ENCODE measurements at places on chromosomes 5 and 9.

DNA sequence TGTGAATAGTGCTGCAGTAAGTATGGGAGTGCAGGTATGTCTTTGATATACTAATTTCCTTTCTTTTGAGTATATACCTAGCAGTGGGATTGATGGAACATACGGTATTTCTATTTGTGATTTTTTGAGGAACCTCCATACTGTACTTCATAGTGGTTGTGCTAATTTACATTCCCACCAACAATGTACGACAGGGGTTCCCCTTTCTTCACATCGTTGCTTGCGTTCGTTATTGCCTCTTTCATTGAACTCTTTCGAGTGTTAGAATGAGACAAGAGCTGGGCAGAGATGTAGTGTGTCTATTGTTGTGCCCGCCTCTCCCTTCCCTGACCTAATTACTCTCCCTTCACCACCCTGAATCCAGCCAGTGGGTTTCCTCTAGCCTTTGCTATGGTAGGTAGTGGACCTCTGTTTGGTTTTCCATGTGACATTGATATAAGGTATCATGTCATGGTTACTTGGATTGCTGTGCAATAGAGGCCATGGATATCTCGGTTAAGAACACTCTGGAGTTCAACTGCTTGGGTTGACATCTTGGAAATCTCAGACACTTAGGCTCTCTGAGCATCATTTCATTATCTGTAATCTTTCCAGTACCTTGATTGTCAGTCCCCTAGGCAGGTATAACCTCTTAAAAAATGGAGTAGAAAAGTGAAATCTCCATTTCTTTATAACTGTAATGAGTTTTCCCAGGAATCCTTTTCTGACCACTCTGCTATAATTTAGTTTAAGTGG, 19.5 kb downstream of the AOPEP start:
- no peak for DNase-seq

GRCh38 chr5:173304591-173304988, 23.6 kb downstream of the STC2 start:
- no peak for DNase-seq

- no peak for DNase-seq
Measured at GRCh38 chr9:28999057-28999456, 1425.8 kb upstream of the C9orf72 start.

GRCh38 chr9:108869092-108869725, 7.1 kb downstream of the ACTL7A start:
- no peak for DNase-seq

GRCh38 chr5:102815540-102816332, 60.6 kb downstream of the PAM start:
- no peak for DNase-seq

GRCh38 chr9:2477755-2478154, 143.8 kb upstream of the VLDLR start:
- DNase-seq: no peak

DNA sequence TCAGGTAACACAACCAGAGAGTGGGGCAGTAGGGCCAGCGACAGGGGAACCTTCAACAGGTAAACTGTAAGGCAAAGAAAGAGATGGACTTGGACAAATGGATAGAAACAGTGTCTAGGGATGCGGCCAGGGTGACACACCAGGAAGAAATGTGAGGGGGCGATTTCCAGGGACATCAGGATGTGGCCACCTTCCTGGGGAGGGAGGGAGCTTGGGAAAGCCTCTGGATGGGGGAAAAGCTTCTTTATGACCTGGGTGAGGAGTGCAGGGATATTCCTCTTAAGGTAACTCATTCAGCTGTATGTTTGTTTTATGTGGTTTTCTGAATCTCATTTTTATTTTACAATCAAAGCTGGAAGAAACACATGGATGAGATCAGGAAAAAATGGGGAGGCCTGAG, 11.9 kb upstream of the NXNL2 start:
- no peak for DNase-seq

DNA sequence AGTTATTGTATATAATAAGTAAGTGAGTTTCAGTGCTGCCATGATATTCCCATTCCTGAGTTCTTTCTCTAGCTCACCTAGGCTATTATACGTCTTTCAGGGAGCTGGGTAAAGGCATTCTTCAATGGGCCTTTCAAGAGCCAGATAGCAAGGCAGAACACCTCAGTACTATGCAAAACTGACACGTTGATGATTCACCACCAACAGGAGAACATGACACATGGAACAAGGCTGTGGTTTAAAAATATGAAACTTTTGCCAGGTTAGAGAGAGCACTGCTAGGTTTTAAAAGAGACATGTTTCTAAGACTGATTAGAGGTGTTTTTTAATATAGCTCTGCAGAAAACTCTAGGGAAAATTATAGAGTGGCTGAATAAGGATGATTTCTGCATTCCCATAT, 95.9 kb downstream of the UGCG start:
- peak; percentile 69 for DNase-seq

DNA sequence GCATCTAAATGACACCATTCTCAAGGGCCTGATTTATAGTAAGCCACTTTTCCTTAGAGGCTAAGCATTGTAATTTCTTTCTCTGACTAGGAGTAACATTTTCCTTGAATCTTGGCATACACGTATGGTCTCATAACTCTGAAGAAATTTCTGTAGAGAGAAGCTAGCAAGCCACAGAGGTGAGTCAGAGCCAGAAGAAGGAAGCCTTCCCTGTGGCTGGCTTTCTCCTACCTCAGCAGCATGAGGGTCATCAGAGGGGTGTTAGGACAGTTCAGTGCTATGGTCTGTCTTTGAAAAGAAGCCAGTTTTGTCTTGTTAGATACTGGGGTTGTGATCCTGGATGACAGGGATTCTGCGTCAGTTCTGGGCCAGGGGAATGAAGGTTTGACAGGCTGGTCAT, 3.2 kb downstream of the SNX30 start:
- DNase-seq: no peak

DNA sequence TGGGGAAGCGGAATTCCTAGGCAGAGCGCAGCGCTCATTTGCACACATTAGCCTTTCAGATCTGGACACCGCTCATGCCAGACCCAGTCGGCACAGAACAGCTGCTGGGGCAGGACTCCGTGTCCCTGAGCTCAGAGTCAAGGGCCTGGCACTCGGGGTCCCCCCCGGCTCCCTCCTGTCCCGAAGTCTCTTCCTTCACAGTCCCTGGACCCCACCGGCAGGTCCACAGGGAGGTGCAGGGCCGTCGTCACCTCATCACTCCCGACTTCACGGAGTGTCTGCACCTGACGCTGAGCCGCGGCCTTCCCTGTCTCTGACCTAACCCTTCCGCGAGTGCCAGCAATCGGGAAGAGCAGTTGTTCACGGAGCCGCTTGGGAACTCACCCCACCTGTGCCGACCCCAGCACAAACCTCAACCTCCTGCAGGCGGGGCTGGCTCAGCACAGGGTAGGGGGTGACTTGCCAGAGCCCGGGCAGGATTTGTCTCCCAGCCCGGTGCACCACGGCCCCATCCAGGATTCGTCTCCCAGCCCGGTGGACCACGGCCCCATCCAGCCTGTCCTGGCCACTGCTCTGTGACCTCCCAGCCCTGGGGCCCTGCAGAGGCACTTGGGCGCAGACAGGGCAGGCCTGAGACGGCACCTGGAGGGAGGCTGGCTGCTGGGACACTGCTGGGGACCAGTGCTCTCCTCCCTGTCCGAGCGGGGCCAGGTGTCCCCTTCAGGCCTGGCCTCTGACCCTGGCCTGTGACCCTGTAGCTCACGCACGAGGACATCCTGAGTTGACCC, 9.9 kb upstream of the SLC9A3 start:
- DNase-seq: no peak

DNA sequence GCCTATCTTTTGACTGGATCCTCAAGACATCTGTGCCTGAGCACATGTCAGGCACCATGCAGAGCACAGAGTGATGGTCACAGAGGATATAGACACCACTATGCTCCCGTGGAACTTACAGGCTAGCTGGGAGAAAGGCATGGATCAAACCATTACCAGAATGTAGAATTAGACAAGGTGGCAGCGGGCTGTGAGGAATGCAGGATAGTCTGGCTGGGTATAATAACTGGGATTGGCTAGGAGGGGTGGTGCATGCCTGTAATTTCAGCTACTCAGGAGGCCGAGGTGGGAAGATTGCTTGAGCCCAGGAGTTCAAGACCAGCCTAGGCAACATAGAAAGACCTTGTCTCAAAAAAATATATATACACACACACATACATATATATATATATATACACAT, 50.3 kb downstream of the ASS1 start:
- no peak for DNase-seq

- no peak for DNase-seq
Measured at GRCh38 chr9:96204853-96205252, 97.1 kb downstream of the HSD17B3 start.

DNA sequence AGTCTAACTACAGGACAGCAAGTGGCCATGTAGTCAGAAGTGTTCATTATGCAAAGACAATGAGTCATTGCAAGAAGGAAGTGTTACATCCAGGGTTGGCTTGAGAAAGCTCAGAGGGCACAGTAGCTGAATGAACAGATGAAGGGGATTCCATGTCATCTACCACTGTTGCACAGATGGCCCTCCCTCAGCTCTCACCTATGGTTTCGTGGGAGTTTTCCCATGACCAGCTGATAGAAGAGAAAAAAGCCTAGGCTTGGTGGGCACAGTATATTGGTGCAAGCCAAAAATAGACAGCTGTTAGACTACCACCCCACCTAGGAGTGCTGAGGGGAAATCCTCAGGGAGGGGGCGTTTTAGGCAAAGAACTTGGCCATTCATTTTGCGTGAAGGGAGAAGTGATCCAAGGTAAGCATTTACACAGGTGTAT, 217.0 kb downstream of the DMRT2 start:
- DNase-seq: peak; percentile 15

DNA sequence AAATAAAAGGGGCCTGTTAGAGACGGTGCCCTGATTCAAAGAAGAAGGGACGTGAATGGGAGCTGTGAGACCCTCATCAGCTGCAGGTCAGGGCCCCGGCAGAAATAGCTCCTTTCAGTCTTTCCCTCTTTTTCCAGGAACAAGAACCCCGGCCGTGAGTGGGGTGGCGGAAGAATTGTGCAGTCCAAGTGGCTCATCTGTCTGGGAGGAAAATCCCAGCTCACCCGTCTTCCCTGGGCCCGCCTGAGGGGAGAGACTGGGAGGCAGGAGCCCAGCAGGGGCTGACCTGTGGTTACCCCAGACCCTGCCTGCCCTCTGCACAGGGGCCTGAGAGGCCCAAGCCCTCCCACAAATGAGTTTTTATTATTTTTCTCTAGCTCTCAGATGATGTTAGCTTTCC, 24.8 kb upstream of the CSF1R start:
- no peak for DNase-seq

DNA sequence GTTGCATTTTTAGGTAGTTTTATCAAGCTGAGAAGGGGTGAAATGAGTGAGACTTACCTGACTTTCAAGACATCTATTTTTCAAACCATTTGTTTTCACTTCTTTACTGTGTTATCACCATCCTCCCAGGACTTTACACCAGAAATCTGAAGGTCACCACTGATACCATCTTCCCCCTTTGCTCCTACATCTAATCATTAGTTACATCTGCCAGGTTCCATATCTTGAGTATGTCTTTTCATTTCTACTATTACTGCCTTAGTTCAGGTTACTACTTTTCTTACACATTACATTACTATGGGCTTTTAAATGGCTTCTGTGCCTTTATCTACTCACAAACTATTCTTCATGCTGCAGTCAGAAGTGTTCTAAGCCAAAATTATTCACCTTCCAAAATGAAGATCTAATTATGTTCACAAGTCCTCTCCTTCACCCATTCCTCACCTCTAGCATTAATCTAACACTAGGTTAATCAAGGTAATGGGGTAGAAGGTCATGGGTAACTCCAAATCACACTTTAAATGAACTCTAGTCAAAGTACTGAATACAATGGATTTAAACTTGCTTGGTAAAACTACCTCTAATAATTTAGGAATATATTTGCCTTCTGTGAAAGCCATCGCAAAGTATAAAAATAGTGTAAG, 2.1 kb upstream of the HSDL2 start:
- DNase-seq: no peak

- peak; percentile 90 for DNase-seq
Measured at GRCh38 chr5:176619203-176619568, 9.2 kb upstream of the GPRIN1 start.

DNA sequence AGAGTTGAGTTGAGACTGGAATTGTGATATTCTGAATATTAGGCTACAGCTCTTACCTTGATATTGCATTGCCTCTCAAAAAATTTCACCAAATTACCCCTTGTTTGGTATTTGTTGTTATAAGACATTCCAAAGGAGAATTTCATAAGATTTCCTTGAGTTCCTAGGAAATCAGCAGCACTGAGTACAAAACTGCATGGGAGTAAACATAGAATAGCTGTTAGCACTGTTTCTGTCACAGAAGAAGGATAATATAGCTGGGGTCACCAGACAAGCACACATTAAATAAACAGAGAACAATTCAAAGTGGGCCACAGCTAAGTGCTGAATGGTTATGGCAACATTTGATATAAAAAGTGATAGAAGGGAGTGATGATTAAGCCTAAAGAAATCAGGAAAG, 724.3 kb downstream of the PRELID2 start:
- DNase-seq: no peak

- no peak for DNase-seq
Measured at GRCh38 chr5:142636093-142636492, 49.8 kb downstream of the FGF1 start.

- no peak for DNase-seq
Measured at GRCh38 chr5:164341056-164341619, 835.7 kb downstream of the MAT2B start.

- no peak for DNase-seq
Measured at GRCh38 chr9:70588381-70588780, 173.9 kb upstream of the KLF9 start.

DNA sequence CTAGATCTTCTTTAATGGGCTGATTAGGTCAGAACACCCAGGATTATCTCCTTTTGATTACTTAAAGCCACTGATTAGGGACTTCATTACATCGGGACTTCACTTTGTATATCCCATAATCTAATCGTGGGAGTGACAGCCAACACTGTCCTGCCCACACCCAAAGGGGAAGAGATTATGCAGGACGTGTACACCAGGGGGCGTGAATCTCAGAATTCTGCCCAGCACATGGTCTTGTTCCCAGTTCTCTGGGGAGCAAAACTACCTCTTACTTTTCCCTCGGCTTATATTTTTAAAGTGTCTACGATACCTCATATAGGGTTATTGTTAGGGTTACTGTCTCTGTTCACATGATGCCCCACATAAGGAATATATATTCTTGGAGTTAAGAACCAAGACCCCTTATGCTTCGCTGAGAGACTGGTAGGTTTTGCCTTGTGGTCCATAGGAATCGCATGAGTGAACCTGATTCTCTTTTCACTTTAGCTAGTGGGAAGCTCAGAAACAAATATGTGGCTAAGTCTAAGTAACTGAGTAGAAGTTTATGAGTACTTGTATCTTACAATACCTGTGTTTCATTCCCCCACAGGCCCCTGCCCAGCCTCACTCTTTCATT, 192.7 kb downstream of the GNA14 start:
- DNase-seq: no peak

Data from GM10248 (cell line).